ENCODE measurements at places on chromosomes 6 and 20.

GRCh38 chr6:132478266-132478665, 34.6 kb downstream of the STX7 start:
- DNase-seq = no peak

DNA sequence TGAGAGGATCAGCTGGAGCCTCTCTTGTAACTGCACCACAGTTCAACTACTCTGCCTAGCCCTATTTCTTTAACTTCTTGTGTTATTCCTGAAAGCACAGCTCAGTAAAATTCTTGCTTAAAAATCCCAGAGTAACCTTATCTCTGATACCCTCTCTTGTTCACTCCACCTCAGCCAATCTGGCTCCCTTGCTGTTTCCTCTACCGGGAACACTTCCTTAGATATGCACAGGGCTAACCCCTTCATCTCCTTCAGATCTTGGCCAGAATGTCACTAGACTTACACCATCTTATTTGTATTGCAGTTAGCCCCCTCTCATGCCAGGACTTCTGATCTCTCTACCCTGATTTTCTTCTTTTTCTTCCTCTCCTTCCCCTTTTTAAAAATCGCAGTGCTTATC, 2.6 kb upstream of the ZKSCAN3 start:
- no peak for DNase-seq

DNA sequence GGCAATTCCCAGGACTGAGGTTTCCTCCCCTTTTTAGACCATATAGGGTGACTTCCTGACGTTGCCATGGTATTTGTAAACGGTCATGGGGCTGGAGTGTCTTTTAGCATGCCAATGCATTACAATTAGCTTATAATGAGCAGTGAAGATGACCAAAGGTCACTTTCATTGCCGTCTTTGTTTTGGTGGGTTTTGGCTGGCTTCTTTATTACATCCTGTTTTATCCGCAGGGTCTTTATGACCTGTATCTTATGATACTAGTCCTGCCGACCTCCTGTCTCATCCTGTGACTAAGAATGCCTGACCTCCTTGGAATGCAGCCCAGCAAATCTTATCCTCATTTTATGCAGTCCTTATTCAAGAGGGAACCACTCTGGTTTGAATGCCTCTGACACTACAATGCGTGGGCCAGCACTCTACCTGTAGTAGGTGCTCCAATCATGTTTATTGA, 190.1 kb downstream of the KCNQ5 start:
- no peak for DNase-seq

- DNase-seq = no peak
Observed at GRCh38 chr6:112235956-112236355, 18.4 kb downstream of the LAMA4 start.

- DNase-seq = no peak
Observed at GRCh38 chr6:165714907-165715306, 51.9 kb upstream of the PDE10A start.

GRCh38 chr20:55515832-55516231, 489.5 kb downstream of the CBLN4 start:
- no peak for DNase-seq

DNA sequence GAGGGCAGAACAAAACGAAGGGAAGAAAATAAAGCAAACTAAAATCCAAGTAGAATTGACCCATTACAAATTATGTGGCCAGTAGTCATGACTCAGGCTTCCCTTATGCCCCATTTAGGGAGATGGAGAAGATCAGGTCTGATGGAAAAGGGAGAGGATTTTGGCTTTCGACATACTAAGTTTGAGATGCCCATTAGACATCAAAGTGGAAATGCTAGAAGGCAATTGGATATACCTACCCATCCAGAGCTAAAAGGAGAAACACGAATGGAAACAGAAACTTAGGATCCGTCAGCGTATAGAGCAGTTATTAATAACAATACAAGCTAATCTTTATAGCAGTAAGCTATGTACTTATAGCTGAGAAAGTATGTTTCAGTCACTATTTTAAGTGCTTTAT, 4.8 kb downstream of the TRPC4AP start:
- no peak for DNase-seq

- DNase-seq = no peak
Observed at GRCh38 chr20:26209171-26209941, 512.7 kb upstream of the ZNF337 start.

DNA sequence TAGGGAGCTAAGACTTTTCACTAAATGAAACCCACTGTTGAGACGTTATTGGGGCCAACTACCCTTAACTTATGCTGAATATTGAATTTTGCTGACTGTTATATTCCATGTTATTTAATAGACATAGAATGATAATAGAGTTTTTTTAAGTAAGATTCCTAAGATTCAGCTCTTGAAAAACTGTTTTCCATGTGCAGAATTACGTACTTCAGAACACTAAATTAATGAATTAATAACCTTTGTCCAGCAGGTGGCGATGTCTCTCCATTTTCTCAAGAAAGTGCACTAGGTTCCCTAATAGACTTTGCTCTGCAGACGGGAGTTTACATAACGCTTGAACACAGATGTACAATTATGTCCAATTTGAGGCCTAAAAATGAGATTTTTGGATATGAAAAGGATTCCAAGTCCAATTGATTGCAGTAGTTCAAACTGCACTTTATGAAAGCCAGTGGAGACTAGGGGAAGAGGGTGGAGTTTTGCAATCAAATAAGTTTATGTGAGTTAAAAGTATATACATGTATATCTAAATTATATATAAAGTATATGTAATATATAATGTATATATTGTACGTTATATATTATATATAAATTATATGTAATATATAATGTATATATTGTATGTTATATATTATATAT, 282.1 kb downstream of the UST start:
- DNase-seq = peak; percentile 21

GRCh38 chr6:132190097-132190814, 211.0 kb downstream of the MOXD1 start:
- no peak for DNase-seq

DNA sequence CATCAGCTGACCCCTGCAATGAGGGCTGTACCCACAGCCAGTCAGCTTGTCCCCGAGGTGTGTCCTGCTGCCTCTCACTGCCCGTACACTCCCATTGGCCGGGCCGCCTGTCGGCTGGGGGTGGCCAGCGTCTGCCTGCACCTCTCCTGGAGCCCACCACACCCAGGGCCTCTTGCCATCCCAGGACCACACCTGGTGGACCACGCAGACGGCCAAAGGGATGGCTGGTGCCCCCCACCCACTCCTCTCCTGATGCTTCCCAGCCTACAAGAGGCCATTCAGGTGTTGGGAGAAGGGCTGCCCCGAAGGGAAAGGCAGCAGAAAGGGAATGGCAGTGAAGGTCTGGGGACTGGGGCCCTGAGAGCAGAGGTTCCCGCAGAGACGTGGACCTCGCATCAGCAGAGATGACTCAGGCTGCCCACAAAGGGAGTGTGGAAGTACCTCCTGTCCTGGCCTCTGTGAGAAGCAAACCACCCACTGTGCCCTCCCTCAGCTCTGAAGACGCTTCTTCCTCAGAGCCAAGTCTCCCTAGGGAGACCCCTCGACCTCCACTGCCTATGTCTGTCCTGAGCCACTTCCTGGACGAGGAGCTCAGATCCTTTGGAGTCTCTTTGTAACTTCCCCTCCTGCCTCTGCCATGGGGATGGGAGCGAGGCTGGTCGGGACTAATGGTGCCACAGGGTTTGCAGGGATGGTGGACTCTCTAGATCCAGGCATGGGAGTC, 60.9 kb downstream of the PYGB start:
- no peak for DNase-seq

GRCh38 chr6:19713411-19713810, 123.8 kb upstream of the ID4 start:
- no peak for DNase-seq

DNA sequence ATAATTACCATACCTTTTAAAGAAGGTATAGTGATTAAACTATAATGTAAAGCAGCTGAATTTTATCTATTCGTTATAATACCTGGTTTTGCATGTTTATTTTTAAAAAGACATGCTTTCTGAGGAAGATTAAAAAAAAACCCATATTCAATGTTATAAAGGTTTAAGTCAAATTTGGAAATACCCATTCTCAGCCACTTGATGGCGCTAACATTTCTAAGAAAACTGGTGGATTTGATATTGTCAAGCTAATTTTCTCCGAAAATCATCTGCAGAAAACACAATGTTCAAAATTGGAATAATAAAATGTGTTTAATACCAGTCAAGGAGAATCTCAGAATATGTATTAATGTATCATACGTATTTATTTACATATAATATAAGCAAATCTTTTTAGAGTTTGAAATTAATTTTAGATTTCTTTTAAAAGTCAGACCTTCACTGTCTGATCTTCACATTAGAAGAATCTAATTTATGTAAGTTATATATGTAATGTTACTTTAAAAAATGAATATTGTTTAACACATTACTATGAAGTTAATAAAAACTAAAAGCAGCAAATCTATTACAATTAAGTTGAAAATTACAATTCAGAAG, 35.0 kb downstream of the SHPRH start:
- DNase-seq = no peak

- DNase-seq = no peak
Observed at GRCh38 chr6:135423649-135424128, 73.9 kb downstream of the AHI1 start.

DNA sequence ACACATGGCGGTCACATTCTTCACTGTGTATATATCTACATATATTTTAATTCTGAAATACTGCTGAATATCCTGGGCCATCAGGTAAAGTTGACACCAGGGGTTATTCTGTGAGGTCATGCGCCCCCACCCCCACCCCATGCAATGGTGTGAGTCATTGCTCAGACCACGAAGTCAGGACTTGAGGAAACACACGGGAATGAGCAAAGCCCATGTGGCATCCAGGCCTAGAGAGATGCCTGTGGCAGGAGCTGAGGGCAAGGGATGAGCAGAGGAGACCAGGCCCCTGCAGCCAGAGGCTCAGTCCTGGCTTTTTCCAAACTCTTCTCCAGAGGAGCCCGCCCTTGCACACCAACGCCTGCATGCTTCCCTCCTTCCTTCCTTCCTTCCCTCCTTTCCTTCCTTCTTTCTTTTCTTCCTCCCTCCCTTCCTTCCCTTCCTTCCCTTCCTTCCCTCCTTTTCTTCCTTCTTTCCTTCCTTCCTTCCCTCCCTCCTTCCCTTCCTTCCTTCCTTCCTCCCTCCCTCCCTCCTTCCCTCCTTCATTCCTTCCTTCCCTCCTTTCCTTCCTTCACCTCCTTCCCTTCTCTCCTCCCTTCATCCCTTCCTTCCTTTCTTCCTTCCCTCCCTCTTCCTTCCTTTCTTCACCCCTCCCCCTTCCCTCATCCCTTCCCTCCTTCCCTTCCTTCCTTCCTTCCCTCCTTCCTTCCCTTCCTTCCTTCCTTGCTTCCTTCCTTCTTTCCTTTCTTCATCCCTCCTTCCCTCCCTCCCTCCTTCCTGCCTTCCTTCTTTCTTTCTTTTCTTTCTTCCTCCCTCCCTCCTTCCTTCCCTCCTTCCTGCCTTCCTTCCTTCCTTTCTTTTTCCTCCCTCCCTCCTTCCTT, 72.0 kb upstream of the INSM1 start:
- no peak for DNase-seq

DNA sequence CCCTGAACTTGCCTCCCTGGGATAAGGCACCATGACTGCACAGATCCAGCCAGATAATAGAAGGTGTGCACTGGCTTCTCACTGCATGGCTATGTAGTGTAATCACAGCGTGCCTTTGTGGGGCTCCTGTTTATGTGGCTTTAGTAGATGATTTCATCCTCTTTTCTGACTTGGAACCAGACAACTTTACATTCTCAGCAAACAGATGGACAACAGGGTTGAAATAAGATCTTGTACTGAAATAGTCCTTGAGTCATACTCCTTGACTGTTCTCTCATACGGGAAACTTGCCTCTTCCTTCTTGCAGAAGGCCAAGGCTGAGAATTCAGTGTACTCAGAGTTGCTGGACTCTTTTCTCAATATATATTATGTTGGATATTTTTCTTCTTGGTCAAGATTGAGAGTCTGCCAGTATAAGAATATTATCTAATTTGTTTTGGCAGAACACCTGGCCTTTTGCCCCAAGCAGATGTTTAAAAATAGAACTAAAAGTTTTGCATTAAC, 25.0 kb upstream of the RNF144B start:
- no peak for DNase-seq

- no peak for DNase-seq
Observed at GRCh38 chr6:121285041-121285440, 49.2 kb downstream of the TBC1D32 start.

DNA sequence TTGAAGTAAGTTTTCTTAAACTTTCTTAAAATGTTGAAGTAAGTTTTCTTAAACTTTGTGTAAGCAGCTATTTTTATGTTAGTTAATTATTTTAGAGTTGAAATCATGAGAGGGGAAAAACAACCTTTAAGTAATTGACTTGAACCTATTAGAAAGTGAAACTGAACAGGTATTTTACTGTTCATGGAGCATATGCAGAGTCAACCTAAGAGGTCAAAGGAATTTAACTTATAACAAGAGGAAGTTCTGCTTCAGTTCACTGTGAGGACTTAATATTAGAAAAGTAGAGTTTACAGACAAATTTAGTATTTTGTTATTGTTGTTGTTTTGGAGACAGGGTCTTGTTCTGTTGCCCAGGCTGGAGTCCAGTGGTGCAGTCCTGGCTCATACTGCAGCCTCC, 38.0 kb downstream of the CDYL start:
- DNase-seq = no peak

- DNase-seq = no peak
Observed at GRCh38 chr6:4301871-4302270, 166.5 kb upstream of the ECI2 start.

DNA sequence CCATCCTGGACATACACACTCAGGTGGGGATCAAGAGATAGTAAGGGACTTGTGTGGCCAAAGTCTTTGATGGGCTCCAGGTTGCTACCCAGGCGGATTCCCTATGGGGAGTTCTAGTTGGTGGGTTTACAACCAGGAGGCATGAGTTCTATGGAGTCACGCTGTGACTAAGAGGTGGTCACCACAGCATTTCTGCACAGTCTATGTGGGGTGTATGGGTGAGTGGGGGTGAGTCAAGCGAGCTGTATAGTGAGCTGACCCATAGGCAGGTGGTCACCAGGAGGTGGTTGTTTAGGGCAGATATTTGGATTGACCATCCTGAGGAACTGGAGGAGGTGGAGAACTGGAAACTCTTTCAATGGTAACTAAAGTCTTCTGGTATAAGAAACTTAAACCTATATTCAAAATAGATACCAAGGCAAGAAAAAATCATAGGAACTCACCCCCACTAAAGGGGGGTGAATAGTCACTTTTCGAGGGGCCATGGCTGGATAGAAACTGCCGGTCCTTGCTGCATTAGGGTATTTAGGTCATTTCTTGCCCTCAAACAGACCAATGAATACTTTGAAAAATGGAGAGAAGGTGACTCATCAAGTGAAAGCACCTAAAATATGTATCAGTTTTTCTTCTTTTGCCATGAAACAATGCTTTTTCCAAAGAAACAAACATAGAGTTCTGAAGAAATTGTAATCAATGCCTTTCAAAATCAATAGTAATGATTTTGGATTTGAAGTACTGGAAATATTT, 84.3 kb upstream of the NRN1 start:
- no peak for DNase-seq

DNA sequence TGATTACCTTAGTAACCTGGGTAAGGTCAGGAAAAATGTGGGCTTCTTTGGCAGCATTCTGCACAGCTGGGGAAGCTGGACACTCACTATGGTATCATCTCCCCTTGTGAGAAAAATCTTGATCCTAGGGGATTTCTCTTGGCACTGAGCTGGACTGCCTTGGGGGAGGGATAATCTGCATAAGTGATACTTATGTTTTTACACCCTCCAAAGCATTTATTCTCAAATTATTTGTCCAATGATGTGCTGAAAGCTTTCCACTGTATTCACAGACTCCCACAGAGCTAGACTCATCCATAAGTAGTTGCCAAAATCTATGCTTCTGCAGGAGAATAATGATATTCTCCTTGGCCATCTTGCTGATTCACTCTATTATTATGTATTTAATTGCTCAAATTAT, 121.5 kb upstream of the CNR1 start:
- no peak for DNase-seq

GRCh38 chr20:45445805-45446562, 23.6 kb upstream of the WFDC2 start:
- DNase-seq = no peak
